ENCODE measurements at places on chromosomes 13 and 19.
A peak's percentile ranks its signal among the peaks of the same experiment; 100 is the strongest.

DNA sequence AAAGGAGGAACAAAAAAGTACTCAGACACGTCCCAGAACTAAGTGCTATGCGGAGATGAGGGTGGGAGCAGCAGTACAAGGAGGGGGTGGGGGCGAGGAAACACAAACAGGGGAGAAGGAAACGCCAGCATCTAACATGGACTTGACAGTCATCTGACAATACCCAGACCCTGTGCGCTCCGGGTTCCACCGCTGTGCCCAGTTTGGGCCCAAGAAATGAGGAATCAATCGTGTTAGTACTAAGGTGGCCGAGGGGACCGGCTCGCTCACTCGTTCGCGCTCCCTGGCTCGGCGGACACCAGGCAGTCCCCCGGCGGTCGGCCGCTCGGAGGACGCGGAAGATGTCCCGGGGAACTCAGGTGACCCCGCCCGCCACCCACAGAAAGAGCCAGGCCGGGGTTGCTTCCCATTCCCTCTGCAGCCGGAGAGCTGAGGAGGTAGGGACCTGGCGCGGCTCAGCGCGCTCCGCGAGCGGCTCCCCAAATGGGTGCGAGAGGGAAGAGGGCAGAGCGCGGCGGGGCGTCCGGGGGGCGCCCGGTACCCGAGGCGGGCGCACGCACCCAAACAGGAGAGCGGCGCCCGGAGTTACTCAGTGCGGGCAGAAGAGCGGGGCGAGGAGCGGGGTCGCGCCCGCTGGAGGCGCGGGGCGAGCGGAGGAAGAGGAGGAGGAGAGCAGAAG lies 616 bp downstream of the TSHZ3 start:
- DNase-seq = peak; percentile 51

DNA sequence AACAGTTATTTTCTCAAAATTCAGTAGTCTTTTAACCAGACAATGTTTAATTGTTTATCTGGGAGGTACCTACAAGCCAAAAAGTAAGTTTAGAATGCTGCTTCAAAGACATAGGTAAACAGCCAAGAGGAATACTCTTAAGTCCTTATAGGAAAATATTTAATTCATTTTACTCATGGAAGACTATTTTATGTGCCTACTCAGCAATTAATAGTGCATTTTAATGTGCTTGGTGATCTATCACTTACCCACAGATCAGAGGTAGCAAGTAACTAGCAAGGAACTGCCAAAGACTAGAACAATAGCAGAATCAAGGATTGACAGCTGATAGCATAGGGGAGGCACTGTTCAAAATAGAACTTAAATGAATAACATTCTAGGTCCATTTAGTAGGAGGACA lies 60.4 kb downstream of the DNAJC15 start:
- DNase-seq = no peak

GRCh38 chr19:2992958-2993357 lies 15.6 kb downstream of the TLE6 start:
- no peak for DNase-seq

- no peak for DNase-seq
Observed at GRCh38 chr13:50365408-50366391, 350.5 kb downstream of the KCNRG start.

- no peak for DNase-seq
Observed at GRCh38 chr13:99215184-99215830, 14.7 kb downstream of the UBAC2 start.

GRCh38 chr19:41427647-41428480 lies 690 bp upstream of the B3GNT8 start:
- no peak for DNase-seq

DNA sequence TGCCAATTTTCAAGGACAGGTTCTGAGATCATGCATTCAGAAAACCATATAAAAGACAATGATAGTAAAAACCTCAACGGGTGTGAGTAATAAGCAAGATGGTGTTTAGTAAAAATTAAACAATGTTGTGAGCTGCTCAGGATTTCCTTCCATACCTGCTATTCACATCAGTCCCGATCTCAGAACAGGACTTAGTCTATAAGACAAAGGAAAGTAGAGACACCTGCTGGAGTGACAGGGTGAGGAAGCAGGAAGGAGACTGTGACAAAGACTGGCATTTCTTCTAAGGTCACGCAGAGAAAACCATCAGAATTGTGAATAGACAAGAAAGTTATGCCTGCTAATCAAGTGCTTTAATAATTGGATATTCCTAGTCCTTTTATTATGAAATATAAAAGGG lies 648.0 kb downstream of the DACH1 start:
- DNase-seq = no peak

DNA sequence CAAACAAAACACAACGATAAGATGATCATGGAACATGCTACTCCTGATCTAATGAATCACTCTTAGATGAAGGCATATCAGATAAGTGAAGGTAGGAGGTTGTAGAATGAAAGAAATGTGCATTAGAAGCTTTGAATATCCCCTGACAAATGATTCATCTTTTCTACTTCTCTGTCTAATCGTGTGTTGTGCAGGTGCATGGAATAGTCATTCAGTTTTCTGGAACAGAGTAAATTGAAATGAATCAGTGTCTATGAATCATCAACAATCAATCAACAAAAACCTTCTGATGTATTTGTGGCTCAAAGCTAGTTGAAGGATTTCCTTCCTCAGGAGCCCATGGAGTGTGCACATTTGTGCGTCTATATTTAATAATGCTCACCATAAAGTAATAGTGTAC lies 1290.4 kb upstream of the PCDH20 start:
- DNase-seq = no peak

DNA sequence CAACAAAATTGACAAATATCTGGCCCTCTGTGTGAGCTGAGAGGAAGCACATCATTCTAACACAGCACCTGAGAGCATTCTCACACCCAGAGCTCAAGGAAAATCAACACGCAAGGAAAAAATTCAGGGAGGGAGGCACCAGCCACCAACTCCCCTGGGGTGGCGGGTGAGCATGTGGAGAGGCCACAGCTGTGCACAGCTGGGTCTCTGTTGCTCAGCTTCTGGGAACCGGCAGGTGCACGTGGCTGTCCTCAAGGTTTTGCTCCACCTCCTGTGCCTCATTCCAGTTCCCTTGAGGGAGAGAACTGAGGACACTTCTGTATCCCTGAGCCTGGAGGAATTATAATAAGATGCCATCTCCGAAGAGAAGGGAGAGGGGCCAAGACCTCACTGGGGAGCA lies 134.0 kb downstream of the USP12 start:
- no peak for DNase-seq

Measured in astrocyte of the spinal cord (primary cell).